ENCODE measurements at places on chromosomes 1 and 21.

DNA sequence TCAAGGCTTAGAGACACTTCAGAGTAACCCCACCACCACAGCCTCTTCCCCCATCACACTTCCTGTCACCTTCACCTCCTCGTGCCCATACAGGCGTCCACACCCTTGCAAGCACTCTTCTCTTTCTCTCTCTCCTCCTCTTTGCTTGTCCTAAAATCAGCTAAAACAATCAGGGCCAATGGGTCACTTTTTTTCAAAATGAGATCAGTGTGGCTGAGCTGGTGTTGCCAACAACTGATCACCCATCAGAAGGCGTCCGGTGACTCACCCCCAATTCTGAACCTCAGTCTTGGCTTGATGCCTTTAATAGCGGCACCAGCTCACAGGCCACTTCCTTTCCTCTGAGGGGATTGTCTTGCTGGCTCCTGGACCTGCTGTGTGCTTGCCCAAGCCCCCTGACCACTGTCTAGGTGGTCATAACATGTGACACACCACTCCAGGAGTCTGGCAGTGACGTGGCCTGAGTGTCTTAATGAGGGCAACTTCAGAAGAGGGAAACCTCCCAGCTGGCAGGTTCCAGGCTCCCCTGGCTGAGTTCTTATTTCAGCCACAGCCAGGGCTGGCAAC, 1.6 kb downstream of the DRAXIN start:
- DNase-seq, result no peak

- no peak for DNase-seq
These were observed 55.9 kb upstream of the RCC1 start for GRCh38 chr1:28449904-28450303.

DNA sequence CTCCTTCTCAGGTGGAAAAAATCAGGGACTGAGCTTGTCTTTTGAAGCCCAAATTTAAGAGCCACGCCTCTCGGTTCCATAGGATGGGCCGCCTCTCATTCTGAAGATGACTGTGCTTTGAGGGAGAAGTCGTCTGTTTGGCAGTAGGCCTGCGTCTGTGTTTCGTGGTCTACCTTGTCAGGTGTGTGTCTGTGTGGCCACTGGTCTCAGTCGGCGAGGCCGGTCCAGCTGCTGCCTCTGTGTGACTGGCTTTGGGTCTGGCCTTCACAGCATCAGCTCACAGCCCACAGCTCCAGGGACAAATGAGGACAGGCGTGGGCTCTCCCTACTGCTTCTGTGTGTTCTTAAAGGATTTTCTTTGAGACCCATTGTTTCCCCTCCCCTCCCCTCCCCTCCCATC, 50.3 kb downstream of the B3GALT5 start:
- no peak for DNase-seq

- no peak for DNase-seq
These were observed 7.6 kb downstream of the C1orf87 start for GRCh38 chr1:60066001-60066400.

- DNase-seq, result no peak
These were observed 135.1 kb downstream of the ADAMTS1 start for GRCh38 chr21:26710155-26710554.

GRCh38 chr1:99503276-99503747, 142.6 kb upstream of the PALMD start:
- DNase-seq, result no peak

GRCh38 chr1:37143800-37144199, 109.5 kb upstream of the GRIK3 start:
- DNase-seq, result no peak

GRCh38 chr1:22416555-22417454, 34.8 kb upstream of the ZBTB40 start:
- peak; percentile 63 for DNase-seq

GRCh38 chr1:37794372-37795339, 1.0 kb downstream of the MANEAL start:
- DNase-seq, result no peak

DNA sequence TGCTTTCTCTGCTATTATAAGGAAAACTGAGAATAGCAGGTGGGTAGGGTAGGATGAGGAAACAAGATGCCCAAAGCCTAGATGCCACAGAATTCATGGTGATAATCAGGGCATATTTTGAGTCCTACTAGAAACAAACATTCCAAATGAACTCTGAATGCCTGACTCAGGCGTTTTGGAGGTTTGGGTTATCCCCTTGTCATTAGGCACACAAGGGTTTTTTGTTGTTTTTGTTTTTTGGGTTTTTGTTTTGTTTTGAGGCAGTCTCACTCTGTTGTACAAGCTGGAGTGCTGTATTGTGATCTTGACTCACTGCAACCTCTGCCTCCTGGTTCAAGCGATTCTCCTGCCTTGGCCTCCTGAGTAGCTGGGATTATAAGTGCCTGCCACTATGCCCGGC, 19.2 kb downstream of the SYNC start:
- no peak for DNase-seq

DNA sequence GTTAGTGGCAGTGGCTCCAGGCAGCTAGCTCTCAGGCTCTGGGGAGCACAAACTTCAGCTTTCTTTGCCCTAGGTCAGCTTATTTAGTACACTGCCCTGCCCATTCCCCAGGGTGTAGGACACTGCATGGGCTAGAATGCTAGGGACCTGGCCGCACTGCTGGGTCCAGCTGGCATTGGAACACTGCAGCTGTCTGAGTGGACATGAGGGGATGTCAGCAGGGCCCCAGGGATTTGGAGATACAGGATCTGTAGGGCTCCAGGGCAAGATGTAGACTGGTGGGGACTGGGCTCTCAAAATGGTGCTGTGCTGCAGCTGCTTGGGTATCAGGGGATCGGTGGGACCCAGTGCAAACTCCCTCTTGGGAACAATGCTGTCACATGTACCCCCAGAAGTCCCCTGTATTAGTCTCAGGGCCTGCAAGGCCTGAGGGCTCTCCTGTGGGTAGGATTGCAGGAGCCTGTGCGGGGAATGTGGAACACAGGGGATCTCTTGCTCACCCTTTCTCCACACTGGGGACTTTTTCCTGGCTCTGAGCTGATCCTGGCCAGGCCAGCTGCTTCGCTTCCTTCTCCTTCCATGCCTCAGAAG, 25.2 kb upstream of the TTC22 start:
- DNase-seq, result no peak

- no peak for DNase-seq
These were observed 62.0 kb upstream of the ST6GALNAC3 start for GRCh38 chr1:76012341-76013205.

DNA sequence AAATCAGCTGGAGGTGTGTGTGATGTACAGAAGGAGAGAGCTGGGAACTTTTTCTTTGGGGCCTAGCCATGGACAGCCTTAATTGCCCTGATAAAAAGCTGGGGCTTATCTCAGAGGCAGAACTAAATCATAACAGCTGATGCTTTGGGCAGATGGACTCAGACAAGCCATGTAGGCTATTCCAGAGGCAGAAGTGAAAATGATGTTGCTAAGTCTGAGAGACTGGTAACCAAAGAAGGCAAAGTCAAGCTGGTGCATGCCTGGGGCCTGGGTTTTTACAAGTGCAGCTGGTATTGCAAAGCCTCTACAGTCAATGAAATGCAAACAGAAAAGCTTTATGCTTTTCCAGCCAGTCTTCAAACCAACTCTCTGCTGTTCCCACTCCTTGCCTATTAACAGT, 39.0 kb upstream of the LMX1A start:
- DNase-seq, result no peak

DNA sequence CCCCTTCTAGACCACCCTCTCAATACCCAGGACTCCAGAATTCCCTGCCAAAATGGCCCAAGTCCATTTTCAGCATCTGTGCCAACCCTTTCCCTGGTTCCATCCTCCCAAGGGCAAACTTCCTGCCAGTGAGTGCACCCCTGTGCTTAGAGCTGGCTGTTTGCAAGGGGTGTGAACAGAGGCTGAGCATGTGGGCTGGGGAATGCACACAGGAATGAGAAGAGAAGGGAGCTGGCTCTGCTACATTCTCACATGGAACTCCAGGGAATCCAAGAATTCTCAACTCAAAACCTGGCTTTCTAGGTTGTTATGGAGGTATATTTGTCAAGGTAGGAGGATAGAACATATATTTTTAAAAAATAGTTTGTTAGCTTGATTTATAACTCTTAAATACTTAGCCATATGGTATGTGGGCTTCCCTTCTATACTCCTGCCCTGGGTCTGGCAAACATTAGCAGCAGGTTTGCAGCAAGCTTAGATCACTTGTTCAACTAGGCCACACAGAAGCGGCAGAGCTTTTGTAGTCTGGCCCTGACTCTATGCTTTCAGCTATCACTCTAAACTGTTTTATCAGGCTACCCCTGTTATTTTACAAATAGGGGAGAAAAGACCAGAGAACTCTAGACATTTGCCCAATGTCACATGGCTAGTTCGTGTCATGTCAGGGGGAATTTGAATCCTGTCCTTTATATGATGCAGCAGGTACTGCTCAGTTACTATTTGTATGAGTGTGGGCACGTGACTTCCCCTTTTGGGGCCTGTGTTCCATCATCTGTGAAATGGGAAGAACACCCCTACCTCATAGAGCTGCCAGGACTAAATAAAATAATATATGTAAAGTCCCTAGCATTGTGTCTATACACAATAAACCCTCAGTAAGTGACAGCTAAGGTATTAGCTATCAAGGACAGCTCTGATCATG, 8.1 kb upstream of the STMN1 start:
- no peak for DNase-seq

DNA sequence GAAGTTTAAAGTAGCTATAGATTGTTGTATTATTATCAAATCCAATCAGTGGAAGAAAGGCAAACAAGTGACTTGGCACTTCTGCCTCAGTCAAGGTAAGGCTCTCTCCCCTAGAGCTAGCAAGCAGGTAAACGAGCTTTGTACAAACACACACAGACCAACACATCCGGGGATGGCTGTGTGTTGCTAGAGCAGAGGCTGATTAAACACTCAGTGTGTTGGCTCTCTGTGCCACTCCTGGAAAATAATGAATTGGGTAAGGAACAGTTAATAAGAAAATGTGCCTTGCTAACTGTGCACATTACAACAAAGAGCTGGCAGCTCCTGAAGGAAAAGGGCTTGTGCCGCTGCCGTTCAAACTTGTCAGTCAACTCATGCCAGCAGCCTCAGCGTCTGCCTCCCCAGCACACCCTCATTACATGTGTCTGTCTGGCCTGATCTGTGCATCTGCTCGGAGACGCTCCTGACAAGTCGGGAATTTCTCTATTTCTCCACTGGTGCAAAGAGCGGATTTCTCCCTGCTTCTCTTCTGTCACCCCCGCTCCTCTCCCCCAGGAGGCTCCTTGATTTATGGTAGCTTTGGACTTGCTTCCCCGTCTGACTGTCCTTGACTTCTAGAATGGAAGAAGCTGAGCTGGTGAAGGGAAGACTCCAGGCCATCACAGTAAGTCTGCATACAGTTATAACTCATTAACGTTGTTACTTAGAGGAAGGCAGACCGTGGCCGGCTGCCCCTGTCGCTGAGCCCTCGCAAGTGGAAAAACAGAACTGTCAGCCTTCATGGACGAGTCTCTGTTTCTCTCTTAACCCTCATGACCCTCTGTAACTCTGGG, at the start of gene PALMD:
Gene PALMD (plus strand): TSS at position 415 of the 833 bp plus-strand sequence. CDS start 205 bp downstream, at position 620.
- DNase-seq, result no peak

GRCh38 chr1:108845446-108845845, 11.4 kb downstream of the AKNAD1 start:
- DNase-seq, result no peak

DNA sequence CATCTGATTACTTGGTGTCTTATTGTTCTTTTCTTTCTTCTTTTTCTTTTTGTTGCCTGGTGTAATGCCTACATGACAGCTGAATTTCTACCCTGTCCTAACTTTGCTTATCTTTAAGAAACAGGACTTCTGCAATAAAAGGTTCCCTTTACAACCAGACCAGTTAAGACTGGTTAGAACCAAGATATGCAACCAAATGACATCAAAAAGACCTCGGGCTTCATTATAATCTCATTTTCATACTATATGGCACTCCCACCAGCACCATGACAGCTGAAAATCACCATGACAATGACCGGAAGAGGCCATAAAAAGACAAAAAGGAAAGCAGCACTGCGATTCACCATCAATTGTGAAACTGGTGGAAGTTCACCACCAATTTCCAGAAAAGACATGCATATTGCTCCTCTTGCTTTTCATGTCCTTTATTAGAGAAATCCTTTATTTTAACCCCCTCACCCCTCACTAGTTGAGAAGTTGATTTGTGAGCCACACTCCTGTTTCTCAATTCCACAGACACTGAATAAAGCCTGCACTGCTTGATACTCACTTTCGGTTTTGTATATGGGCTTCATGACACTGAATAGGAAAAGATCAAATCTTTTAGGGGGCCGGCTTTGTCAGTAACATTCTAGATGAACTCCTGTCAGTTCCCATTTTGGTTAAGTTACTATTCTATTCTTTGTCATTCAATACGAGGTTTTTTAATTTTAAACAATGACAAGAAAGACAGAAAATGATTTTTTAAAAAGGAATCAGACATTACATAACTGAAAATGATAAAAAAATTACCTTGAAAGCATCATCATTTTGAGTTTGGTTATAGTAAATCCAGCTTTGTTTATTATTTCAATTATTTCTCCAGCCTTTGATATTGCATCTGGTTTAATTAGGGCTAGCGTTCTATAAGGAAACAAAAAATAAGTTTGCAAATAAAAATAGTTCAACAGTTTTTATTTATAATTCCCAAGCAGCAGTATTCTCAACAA, 58.1 kb downstream of the NME7 start:
- DNase-seq, result no peak

- DNase-seq, result no peak
These were observed 40.9 kb upstream of the SLC6A9 start for GRCh38 chr1:44072204-44072603.

GRCh38 chr1:172640111-172640510, 18.8 kb upstream of the FASLG start:
- no peak for DNase-seq

DNA sequence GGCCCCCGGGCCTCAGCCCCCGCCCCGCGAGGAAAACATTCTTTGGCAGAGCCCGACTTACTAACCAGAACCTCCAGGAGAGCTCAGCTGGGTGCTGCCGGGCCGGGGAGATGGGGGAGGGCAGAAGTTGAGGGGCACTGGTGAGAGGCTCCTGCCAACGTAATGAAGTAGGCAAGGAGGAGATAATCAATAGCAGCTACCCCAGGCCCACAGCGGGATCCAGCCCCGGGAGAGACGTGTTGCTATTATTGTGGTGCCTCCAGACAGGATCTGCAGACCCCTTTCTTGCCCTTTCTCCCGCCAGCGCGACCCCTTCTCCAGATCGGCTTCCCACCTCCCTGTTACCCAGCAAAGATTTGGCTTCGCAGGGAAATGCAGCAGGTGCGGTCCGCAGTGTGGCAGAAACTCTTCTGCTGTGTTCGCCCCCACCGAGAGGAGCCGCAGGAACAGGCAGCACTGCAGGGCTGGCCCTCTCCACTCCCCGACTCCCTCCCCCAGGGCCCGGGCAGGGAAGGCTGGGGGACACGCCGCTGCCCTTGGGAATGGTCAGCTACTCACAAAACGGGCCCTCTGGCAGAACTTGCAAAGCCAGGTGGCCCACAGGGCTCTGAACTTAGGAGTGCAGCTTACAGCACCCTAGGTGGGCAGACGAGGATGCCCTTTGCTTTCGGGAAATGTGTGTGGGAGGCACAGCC, 1.5 kb upstream of the KCNA2 start:
- no peak for DNase-seq

DNA sequence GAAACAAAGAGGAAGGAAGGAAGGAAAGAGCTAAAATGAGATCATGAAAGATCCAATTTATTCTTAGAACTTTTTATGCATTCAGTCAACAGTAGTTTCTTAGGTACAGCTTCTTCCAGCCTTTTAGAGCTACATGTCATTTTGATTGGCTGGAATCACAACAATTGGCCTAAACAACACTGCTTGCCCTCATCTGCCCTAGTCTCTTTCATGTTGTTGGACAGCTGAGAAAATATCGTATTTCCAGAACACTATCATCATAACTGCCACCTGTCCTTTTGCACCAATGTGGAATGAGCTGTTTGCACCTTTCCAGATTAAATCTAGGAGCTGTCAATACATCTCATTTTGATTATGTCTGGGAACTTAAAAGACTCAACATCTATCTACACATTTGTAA, 161.7 kb downstream of the TGFBR3 start:
- DNase-seq, result no peak

Measured in activated T-cell treated with anti-CD3 and anti-CD28 coated beads for 1 hour (primary cell).